ENCODE measurements at places on chromosomes 1 and 21. TPM values are rescaled to one million over a fixed set of nuclear protein-coding genes. Genes with fewer than 3 reads are reported as not detected.
A peak's percentile ranks its signal among the peaks of the same experiment; 100 is the strongest.

DNA sequence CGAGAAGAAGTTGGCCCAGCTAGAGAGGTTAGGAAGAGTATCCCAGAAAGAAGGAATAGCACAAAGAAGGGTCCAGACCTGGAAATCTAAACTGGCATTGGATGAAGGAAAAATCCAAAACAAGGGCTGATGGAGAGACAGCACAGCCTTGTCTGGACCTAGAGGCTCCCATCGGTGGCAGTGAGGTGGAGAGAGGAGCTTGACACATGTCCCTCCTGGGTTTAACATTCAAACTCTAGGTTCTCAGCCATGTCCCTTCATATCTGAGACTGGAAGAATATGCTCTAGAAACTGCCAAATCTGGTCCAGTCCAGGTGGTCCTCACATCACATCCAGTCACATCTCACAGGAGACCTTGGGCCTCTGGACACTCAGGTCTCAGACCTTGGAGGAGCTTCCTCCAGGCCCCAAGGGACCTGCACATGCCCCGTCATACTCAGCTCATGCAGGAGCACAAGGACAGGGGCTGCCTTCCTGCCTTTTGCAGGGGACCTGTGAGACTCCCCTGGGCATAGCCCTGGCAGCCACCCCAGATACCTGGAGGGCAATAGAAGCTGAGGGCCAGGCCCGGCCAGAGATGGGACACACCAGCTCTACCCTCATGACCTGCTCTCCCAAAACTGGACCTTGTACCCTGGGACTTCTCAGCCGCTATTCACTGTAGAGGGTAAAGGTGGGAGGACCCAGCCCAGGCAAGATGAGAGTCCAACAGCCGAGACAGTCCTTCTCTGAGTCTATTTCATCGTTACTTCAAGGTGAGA is 7.5 kb downstream of the TMEM125 start:
- no peaks in the 10 kb centered on the region for H3K27me3 ChIP-seq
- no peaks in the 10 kb centered on the region for H3K4me1 ChIP-seq
- no peak for DNase-seq
- H3K36me3 ChIP-seq, result peaks cover 3% of the 10 kb centered on the region
- no peak overlapping the region for H3K4me3 ChIP-seq

DNA sequence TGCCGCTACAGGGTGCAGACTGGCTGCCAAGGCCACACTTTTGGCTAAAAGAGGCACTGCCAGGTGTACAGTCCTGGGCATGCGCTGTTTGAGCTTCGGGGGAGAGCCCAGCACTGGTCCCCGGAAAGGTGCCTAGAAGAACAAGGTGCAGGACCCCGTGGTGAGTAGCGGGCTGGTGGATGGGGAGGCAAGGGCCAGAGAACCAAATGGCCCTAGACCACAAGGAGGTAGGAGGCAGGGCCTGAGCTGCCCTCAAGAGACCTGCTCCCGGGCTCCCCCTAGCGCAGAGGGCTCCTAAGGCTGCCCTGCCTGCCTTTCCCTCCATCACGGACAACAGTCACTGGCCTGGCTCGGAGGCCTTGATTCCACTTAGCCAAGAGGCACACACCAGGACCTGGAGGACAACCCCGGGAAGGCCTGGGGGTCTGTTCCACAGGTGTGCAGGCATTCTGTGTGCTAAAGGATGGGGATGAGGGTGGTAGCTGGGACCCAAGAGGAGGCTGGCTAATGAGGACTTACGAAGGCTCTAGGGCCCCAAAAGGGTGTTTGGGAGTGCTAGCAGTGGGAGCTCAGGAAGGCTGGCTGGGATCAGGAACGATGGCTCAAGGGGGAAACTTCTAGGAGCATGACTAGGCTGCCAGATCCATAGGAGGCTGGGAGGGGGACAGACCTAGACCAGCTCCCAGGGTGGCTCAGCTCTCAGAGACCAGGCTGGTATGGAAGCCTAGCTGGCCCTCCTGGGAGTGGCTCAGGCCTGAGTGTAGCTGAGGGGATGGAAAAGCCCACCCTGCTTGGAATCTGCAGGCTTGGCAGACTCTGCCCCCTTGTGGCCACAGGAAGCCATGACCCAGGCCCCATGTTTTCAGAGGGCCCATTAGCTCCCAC is 742 bp downstream of the ARTN start:
- DNase-seq, result peak; percentile 75
- peaks cover 9% of the 10 kb centered on the region for H3K4me1 ChIP-seq
- H3K4me3 ChIP-seq, result no peak overlapping the region
- H3K27me3 ChIP-seq, result peaks cover 16% of the 10 kb centered on the region
- no peak overlapping the region for H3K27ac ChIP-seq

- H3K4me3 ChIP-seq, result no peak overlapping the region
- DNase-seq, result no peak
- H3K36me3 ChIP-seq, result no peaks in the 10 kb centered on the region
- no peaks in the 10 kb centered on the region for H3K27me3 ChIP-seq
- no peaks in the 10 kb centered on the region for H3K4me1 ChIP-seq
- H3K27ac ChIP-seq, result no peak overlapping the region
These were observed 38.0 kb downstream of the RASSF5 start for GRCh38 chr1:206545351-206545750.

GRCh38 chr21:32812035-32812434 is 40.5 kb upstream of the PAXBP1 start:
- H3K36me3 ChIP-seq, result no peaks in the 10 kb centered on the region
- H3K4me3 ChIP-seq, result no peak overlapping the region
- no peaks in the 10 kb centered on the region for H3K4me1 ChIP-seq
- H3K27me3 ChIP-seq, result no peaks in the 10 kb centered on the region
- DNase-seq, result no peak

DNA sequence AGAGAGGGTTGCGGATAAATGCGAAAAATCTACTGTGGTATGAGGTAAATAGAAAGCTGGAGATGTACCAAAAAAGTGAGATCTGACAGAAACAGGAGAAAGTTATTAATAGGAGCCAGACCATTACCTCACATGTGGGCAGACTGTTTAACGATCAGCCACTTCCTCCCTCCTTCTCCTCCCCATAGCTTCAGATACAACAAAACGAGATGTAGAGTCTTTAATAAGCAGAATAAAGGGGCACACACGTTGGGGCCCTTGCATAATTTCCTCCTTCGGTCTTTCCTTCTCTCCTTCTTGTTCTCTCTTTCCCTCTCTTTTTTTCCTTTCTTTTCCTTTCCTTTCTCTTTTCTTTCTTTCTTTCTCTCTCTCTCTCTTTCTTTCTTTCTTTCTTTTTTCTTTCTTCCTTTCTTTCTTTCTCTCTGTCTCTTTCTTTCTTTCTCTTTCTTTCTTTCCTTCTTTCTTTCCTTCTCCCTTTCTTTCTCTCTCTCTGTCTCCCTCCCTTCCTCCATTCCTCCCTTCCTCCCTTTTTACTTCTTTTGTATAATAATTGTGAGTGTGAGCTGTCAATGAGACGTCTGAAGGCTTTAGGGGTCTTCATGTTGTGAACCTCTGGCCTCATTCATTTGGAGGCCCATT is 242.1 kb downstream of the GRIK1 start:
- no peak overlapping the region for H3K4me3 ChIP-seq
- DNase-seq, result no peak
- H3K27me3 ChIP-seq, result no peaks in the 10 kb centered on the region
- no peaks in the 10 kb centered on the region for H3K4me1 ChIP-seq
- H3K27ac ChIP-seq, result no peak overlapping the region

DNA sequence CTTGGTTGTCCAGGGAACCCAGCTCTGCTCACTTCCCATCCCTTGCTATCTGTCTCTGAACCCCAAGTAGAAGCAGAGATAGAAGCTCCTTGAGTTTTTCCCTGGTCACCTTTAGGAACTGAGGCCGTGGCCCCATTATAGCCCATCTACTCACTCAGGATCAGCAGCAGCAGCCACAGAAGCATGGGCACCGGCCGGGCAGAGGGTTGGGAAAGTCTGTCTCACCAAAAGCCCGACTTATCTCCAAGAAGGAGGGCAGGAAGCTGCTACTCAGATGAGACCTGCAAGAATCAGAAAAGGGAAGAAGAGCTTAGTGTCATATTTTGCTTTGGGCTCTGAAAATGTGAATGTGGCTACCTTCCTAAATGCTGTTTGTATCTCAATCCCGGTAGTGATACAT is 264 bp downstream of the FCRL3 start:
- DNase-seq, result no peak
- no peak overlapping the region for H3K27ac ChIP-seq
- H3K4me3 ChIP-seq, result no peak overlapping the region
- H3K36me3 ChIP-seq, result no peaks in the 10 kb centered on the region
- no peaks in the 10 kb centered on the region for H3K27me3 ChIP-seq

DNA sequence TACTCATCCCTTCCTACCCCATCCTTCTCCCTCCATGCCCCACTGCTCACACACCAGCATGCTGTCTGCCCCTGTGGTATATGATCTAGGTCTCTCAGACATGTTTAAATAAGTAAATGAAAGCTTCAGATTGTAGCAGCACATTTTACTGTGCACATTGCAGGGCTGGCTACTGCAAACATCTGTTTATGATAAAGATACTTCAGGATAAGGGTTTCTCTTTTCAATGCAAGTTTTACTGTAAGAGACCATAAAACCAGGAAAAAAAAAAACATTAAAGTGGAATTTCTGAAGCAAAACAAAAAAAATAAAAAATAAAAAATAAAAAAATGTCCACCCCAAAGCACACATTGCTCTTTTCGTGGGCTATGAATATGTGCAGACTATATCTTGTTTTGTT is 184.4 kb downstream of the USH2A start:
- no peak overlapping the region for H3K4me3 ChIP-seq
- H3K27me3 ChIP-seq, result no peaks in the 10 kb centered on the region
- no peaks in the 10 kb centered on the region for H3K4me1 ChIP-seq
- no peaks in the 10 kb centered on the region for H3K36me3 ChIP-seq
- no peak overlapping the region for H3K27ac ChIP-seq
- no peak for DNase-seq

DNA sequence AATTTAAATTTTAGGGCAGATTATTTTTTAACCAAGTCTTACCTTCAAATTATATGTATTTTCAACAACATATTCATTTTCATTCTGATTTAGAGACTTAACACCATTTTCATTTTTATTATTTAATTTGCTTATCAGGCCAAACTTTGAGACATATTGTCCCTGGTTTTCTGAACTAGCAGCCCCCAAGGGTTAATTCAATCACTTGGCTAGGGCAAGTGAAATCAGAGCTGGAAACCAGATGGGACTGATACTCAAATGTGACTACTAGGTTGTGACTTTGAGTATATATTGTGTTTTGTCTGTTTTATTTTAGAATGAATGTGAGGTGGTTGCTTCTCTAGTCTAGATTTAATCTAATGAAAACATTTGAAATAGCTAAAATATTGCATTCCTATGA is 198.9 kb upstream of the PTGFR start:
- DNase-seq, result no peak
- H3K27me3 ChIP-seq, result no peaks in the 10 kb centered on the region
- H3K4me1 ChIP-seq, result no peaks in the 10 kb centered on the region

GRCh38 chr1:230894664-230895063 is 26.3 kb upstream of the C1orf198 start:
- no peak for DNase-seq
- H3K4me1 ChIP-seq, result peaks cover under 1% of the 10 kb centered on the region
- H3K36me3 ChIP-seq, result no peaks in the 10 kb centered on the region
- no peak overlapping the region for H3K27ac ChIP-seq

- no peak overlapping the region for H3K4me3 ChIP-seq
- H3K27ac ChIP-seq, result no peak overlapping the region
- peak; percentile 12 for DNase-seq
- no peaks in the 10 kb centered on the region for H3K27me3 ChIP-seq
- no peaks in the 10 kb centered on the region for H3K36me3 ChIP-seq
These were observed 142.1 kb downstream of the KCNT2 start for GRCh38 chr1:196466166-196466565.

DNA sequence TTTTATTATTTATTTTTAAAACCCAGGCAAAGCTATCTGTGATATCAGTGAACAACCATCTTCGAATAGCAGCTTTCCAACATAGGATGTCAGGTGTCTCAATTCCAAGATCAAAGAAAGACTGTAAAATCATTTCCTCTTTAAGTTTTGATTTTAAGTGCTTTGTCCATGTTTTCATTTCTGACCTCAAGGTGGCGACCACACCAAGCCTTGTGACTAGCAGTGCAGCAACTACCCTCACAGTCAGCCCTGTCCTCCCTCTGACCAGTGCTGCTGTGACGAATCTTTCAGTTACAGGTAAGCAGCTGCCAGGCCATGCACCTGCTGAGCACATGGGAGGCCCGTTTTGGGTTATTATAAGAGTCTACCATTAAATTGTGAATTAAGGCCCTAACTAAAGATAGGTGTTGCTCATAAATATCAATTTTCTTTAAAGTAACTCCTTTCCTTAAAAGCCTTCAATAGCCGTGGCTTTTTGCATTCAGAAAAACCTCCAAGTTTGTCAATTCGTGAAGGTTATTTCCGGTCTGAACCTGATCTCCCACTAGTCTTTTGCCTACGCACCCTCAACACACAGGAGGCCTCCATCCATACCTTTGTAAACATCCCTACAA is 117.0 kb downstream of the CD247 start:
- no peak overlapping the region for H3K27ac ChIP-seq
- H3K36me3 ChIP-seq, result peaks cover 13% of the 10 kb centered on the region
- no peak overlapping the region for H3K4me3 ChIP-seq
- DNase-seq, result peak; percentile 43

GRCh38 chr1:150376110-150376509 is 12.2 kb downstream of the RPRD2 start:
- H3K27ac ChIP-seq, result no peak overlapping the region
- no peaks in the 10 kb centered on the region for H3K36me3 ChIP-seq
- no peak overlapping the region for H3K4me3 ChIP-seq
- peaks cover 19% of the 10 kb centered on the region for H3K4me1 ChIP-seq

GRCh38 chr1:27862004-27862403 is 10.3 kb upstream of the THEMIS2 start:
- DNase-seq, result no peak
- no peaks in the 10 kb centered on the region for H3K27me3 ChIP-seq
- no peak overlapping the region for H3K4me3 ChIP-seq
- no peaks in the 10 kb centered on the region for H3K36me3 ChIP-seq
- H3K4me1 ChIP-seq, result peaks cover 3% of the 10 kb centered on the region

TDRD10 gene
- 1.9 TPM for total RNA-seq

HMCN1 gene
- total RNA-seq, result 149 TPM

IVNS1ABP gene
- total RNA-seq, result 218 TPM

S100A2 gene
- total RNA-seq, result 41.2 TPM

G0S2 gene
- total RNA-seq, result 53.4 TPM

Measured in lung (tissue), 17 donors.